ENCODE measurements at places on chromosomes 3 and 15. TPM values are rescaled to one million over a fixed set of nuclear protein-coding genes. Genes with fewer than 3 reads are reported as not detected.

Gene MRAS
- 1.5 TPM for total RNA-seq

Gene ARGFX
- total RNA-seq, result not detected

Gene NEDD4
- 14.8 TPM for total RNA-seq

Gene FETUB
- not detected for total RNA-seq

Gene GRAMD2A
- not detected for total RNA-seq

Gene C2CD4B
- total RNA-seq, result 0.16 TPM

Gene ARPP21
- total RNA-seq, result not detected

- DNase-seq, result no peak
These were observed 788.2 kb upstream of the ARPP21 start for GRCh38 chr3:34851137-34851536.

DNA sequence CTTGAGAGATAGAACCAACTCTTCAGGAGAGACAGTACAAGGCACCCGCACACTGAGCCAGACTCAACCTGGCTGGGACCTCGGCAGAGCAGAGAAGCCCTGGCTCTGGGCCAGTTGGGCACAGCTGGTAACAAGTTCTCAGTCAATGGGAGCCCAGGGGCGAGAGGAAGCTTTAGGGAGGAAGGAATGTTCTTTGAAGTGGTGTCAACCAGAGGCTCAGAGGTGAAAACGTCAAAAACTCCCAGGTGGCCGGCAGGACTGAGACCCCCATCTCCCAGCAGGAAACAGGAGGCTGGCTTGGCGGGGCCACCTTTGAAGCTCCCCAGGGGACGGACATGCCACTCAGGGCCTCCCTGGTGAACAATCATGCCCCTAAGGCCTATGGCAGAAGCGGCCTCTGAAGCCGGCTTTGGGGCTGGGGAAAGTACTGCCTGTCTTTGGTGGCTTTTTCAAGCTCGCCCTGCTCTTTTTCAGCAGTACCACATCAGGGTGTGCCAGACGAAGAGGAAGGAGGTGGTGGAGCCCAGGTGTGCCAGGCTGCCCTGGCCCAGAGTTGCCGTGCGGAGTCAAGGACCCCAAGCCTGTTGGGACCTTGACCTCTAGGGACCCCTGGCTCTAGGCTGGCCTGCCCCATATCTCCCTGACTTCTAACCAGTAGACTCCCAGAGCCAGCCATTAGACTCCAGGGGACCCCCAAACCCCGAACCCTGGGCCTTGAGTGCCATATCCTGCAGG lies 16.7 kb upstream of the TBC1D21 start:
- DNase-seq, result no peak

GRCh38 chr15:79994615-79995014 lies 23.6 kb upstream of the BCL2A1 start:
- no peak for DNase-seq

GRCh38 chr3:38998086-38998485 lies 53.7 kb downstream of the SCN11A start:
- DNase-seq, result no peak

- no peak for DNase-seq
These were observed 9.0 kb downstream of the VPS39 start for GRCh38 chr15:42199126-42199525.

- DNase-seq, result no peak
These were observed 14.9 kb downstream of the ACOX2 start for GRCh38 chr3:58521917-58522631.

DNA sequence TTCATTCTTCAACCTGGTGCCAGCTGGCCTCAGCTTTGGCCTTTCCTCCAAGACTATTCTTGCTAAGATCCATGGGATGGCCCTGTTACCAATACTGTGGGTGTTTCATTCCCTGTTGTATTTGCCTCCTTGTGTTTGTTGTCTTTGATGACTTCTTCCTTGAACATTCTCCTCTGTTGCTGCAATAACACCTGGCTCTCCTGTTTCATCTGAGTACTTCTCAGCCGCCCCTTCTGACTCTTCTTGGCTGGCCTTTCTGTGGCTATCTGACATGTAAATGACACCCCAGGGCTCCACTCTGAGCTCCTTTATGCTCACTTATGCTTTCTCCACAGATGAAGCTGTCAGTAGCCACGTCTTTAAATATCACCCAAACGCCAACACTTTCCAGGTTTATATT lies 302.7 kb upstream of the CHRNA7 start:
- DNase-seq, result no peak

GRCh38 chr15:69467636-69468035 lies 15.0 kb downstream of the RPLP1 start:
- no peak for DNase-seq

GRCh38 chr3:172376881-172377280 lies 71.4 kb downstream of the GHSR start:
- no peak for DNase-seq

DNA sequence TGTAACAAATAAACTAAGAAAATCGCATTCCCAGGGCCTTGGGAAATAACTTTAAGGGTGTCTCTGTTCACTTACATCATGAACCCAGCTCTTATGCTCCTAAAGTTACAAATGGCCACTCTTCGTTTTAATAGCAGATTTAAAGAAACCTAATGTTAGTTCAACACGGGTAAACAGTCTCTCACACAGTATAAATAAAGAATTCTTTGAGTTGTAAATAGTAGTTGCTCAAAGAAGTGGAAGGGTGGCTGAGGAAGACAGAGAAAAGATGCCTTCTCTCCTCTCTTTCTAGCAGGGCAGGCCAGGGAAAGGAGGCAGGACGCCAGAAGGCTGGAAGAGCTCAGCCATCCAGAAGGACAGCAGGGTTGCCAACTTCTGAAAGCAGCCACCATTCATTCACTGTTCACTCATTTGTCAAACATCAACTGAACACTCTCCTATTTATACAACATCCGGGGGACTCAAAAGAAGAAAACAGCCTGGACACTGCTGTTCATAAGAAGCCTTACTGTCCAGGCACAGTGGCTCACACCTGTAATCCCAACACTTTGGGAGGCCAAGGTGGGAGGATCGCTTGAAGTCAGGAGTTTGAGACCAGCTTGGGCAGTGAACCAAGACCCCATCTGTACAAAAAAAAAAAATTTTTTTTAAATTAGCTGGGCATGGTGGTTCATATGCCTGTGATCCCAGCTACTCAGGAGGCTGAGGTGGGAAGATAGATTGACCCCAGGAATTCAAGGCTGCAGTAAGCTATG lies 47.3 kb downstream of the WWTR1 start:
- no peak for DNase-seq

DNA sequence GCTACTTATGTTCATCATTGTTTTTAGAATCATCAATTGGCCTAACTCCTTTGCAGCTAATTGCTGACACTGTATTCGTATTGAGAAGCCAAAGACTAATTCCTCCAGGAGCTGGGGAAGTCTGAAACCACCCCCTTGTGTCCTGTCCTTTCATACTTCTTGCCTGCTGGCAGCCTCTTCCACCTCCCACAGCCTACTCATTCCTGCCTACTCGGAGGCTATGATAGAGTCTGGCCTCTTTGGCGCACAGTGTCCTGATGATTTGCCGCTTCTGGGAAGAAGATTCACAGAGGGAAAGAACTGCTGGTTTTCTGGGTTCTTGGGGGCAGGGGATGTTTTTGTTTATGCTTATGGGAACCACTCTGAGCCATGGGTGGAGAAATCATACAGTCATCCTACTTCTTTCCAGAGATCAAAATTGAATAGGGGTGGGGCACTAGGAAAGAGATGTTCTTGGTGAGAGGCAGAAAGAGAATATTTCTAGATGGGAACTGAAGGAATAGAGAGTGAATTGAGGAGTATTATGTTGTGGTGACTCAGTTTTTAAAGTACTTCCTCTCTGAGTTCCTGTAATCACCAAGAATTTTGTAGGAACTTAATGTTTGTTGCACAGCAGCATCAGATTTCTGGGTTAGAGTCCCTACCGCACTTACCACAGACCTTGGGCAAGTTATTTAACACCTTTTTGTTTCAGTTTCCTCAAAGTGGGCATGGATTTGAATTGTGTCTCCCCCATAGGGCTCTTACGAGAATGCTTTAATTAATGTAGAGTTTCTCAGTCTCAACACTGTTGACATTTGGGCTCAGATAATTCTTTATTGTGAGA lies 22.1 kb upstream of the SCAANT1 start:
- no peak for DNase-seq

DNA sequence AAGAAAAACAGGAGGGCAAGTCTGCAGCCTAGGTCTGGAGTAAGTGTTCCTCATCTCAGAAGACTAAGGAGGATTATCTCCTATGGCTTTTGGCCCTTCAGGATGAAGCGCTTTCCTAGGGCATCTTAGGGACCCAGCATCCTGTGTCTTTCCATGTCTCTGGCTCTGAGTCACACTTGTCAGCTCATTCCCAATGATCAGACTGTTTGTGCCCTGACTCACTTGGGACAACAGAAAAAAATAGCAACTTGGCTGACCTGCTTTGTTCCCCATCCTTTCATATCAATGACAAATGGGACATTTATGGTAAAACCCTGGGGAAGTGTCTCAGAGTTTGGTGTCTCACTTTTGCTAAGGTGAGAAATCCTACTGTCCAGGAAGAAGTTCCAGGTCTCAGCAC lies 76.2 kb upstream of the OXTR start:
- no peak for DNase-seq

DNA sequence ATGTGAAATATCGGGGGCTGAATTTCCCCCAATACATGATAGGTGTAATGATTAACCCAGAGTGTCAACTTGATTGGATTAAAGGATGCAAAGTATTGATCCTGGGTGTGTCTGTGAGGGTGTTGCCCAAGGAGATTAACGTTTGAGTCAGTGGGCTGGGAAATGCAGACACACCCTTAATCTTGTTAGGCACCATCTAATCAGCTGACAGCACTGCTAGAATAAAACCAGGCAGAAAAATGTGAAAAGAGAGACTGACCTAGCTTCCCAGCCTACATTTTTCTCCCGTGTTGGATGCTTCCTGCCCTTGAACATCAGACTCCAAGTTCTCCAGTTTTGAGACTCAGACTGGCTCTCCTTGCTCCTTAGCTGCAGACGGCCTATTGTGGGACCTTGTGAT lies 247.8 kb downstream of the OTOL1 start:
- DNase-seq, result no peak

- no peak for DNase-seq
These were observed 48.1 kb upstream of the OXTR start for GRCh38 chr3:8817486-8817885.

DNA sequence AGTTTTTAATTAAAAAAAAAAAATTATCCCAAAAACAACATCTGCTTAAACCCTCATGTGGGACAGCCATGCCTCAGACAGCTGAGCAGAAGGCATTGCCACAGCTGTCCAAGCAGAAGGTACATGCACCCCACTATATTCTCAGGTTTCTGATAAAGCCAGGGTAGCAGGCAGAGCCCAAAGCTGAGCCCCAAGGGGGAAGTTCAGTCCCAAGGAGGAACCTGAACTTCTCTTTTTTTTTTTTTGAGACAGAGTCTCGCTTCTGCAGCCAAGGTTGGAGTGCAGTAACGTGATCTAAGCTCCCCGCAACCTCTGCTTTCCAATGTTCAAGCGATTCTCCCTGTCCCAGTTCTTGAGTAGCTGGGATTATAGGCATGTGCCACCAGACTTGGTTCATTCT lies 33.2 kb downstream of the MKRN2 start:
- no peak for DNase-seq

DNA sequence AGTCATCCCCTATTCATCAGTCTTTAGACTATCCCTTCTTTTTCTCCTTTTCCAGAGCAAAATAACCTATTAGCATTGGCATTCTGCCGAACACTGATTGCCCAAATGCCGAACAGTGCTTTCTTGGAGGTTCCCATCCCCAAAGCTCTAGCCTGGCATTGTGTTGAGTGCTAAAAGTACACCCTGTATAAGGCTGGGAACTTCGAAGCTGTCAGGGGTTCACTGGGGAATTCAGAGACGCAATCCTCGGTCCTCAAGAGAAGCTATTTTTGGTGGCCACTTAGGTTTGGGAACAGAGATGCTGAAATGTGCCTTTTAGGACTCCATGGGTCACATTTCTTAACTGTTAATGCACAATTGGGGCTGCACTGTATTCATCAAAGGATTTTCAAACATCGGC lies 8.4 kb downstream of the FRMD5 start:
- no peak for DNase-seq

DNA sequence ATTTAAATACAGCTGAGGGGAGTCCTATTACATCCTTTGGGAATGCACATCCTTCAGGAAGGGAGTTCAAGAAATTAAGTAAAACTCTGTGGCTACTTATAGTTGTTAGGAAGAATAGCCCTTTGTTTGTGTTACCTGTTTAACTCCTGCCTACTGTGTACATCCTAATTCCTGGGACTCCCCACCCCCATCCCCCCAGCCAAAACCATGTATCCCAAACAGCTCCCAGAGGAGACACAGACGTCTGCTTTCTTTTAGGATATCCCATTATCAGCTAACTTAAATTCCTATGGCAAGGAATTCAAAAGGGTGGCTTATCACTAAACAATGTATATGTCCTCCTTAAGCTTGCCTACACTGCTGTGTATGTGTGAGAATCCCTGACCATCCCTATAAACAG lies 581.7 kb downstream of the DIPK2A start:
- DNase-seq, result no peak

- DNase-seq, result no peak
These were observed 489.8 kb downstream of the LPP start for GRCh38 chr3:188643736-188644135.

DNA sequence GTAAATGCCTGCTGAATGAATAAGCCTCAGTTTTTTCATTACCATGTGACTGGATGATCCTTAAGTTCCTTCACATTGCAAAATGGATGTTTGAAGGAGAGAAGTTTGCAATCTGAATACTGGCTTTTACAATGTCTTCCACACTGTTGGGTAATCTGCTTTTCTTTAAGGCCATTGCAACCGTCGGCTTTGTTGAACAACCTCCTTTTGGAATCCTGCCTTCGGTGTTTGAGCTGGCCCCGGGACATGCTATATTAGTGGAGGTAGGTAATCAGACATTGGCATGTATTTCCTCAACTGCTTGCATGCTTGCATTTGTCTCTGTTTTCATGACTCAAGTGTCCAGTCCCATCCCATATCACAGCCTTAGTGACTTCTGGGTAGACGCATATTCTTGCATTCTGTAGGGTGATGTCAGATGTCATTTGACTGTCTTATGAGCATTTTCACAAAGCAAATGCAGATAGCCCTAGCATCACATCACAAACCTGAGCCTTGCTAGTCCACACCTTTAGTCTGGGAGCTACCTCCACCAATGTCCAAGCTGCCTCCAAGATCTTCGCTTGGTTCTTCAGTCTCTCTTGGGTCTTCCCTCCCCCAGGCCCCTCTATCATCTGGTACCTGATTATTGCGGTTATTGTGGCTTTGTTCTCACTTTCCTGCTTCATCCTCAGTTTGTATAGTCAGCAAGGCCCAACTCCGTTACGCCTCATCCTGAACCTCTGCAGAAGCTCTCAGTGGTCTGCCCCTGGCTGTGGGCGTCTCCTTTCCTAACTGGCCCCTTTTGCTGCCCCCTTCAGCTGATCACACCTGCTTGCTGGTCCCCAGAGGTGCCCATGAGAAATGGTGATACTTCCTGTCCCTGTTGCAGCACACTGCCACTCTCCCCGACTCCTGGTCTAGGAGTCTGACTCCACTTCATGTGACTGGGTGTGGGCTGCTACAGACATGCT lies 48.5 kb downstream of the ACAA1 start:
- DNase-seq, result no peak

DNA sequence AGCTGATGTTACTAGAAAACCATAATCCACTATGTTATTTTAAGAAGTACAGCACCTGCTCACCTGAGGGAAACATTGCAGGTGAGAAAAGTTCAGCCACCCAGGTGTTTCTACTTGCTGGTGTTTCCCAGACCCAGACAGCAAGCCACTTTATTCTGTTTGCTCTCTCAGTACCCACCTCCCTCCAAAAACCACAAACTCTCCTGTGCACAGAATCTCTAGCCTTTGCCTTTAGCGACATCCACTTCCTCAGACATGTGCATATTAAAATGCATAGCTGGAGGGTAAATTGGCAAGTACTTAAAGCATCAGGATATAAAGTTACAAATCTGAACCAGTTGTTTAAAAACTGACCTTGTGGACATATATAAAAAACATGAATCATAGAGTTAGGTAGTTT lies 36.7 kb downstream of the VGLL3 start:
- DNase-seq, result no peak
